ENCODE measurements at places on chromosomes 2 and 18. TPM values are rescaled to one million over a fixed set of nuclear protein-coding genes. Genes with fewer than 3 reads are reported as not detected.

The LIMS4 gene
- 1.5 TPM for total RNA-seq

The RAB27B gene
- total RNA-seq, result not detected

The DYSF gene
- 15.2 TPM for total RNA-seq

The PROM2 gene
- 0.05 TPM for total RNA-seq

The DSC1 gene
- total RNA-seq, result not detected

The GPR45 gene
- total RNA-seq, result 0.43 TPM

The EGR4 gene
- total RNA-seq, result not detected

The CCBE1 gene
- not detected for total RNA-seq

The CD8B gene
- not detected for total RNA-seq

The RAMP1 gene
- not detected for total RNA-seq

The GPR39 gene
- not detected for total RNA-seq

The CGREF1 gene
- total RNA-seq, result not detected

GRCh38 chr2:28895189-28895893 is 874 bp downstream of the WDR43 start:
- H3K4me1 ChIP-seq, result peaks cover 11% of the 10 kb centered on the region
- no peaks in the 10 kb centered on the region for H3K27me3 ChIP-seq
- peaks cover 12% of the 10 kb centered on the region for H3K36me3 ChIP-seq
- H3K4me3 ChIP-seq, result peak overlapping the region; percentile 99
- H3K27ac ChIP-seq, result peak overlapping the region; percentile 78

GRCh38 chr2:130251535-130251872 is 53.3 kb upstream of the TUBA3E start:
- H3K4me1 ChIP-seq, result 0 out of 2 replicates have a peak, but pooled peaks cover 4% of the 10 kb centered on the region
- H3K4me3 ChIP-seq, result no peak overlapping the region
- H3K36me3 ChIP-seq, result no peaks in the 10 kb centered on the region
- peak; percentile 78 for DNase-seq
- H3K27ac ChIP-seq, result no peak overlapping the region

GRCh38 chr2:40554665-40555294 is 102.9 kb upstream of the SLC8A1 start:
- H3K4me1 ChIP-seq, result no peaks in the 10 kb centered on the region
- no peaks in the 10 kb centered on the region for H3K36me3 ChIP-seq
- peak; percentile 74 for DNase-seq

DNA sequence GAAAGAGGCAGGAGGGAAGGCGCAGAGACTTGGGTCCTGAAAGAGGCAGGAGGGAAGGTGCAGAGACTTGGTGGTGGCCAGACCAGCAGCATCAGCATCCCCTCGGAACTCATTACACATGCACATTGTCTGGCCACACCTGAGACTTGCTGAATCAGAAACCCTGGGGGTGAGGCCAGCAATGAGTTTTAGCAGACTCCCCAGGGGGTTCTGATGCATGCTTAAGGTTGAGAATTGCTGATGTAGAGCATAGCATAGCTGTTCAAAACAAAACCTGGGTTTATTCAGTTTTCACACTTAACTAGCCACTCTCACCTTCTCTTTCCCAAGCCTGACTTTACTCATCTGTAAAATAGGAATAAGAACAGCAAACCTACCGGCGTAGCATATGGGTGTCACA is 122.9 kb downstream of the MRO start:
- H3K27me3 ChIP-seq, result no peaks in the 10 kb centered on the region
- DNase-seq, result no peak
- H3K4me3 ChIP-seq, result no peak overlapping the region
- H3K27ac ChIP-seq, result no peak overlapping the region
- H3K36me3 ChIP-seq, result no peaks in the 10 kb centered on the region

- no peaks in the 10 kb centered on the region for H3K36me3 ChIP-seq
- DNase-seq, result no peak
- H3K27me3 ChIP-seq, result no peaks in the 10 kb centered on the region
- H3K4me1 ChIP-seq, result no peaks in the 10 kb centered on the region
- H3K27ac ChIP-seq, result no peak overlapping the region
Observed at GRCh38 chr18:74420481-74420880, 36.6 kb downstream of the DIPK1C start.

- DNase-seq, result peak; percentile 78
- H3K4me3 ChIP-seq, result no peak overlapping the region
- H3K27me3 ChIP-seq, result no peaks in the 10 kb centered on the region
- H3K27ac ChIP-seq, result no peak overlapping the region
Observed at GRCh38 chr2:45964223-45964841, 312.9 kb downstream of the PRKCE start.

- H3K36me3 ChIP-seq, result no peaks in the 10 kb centered on the region
- H3K27ac ChIP-seq, result no peak overlapping the region
- no peak overlapping the region for H3K4me3 ChIP-seq
- no peaks in the 10 kb centered on the region for H3K27me3 ChIP-seq
- H3K4me1 ChIP-seq, result no peaks in the 10 kb centered on the region
Observed at GRCh38 chr2:118614841-118615271, 232.6 kb downstream of the EN1 start.

DNA sequence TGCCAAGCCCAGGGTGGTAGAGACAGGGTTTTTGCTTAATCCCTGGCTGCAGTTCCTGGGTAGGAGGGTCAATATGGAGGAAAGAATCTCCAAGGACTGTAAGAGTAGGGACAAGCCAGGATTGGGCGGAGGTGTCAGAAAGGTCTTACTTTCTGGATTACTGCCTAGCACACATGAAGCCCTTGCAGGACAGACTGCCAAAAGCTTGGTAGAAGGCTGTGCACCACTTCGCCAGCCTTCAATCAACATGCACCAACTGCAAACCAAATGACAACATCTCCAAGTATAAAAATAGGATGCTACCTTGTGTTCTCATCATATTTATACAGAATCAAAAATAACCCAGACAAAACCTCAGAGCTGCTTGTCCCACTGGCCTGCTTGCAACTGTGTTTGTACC is 3.7 kb downstream of the ZNF142 start:
- no peak overlapping the region for H3K4me3 ChIP-seq
- no peaks in the 10 kb centered on the region for H3K4me1 ChIP-seq
- DNase-seq, result no peak
- no peaks in the 10 kb centered on the region for H3K27me3 ChIP-seq
- no peak overlapping the region for H3K27ac ChIP-seq

DNA sequence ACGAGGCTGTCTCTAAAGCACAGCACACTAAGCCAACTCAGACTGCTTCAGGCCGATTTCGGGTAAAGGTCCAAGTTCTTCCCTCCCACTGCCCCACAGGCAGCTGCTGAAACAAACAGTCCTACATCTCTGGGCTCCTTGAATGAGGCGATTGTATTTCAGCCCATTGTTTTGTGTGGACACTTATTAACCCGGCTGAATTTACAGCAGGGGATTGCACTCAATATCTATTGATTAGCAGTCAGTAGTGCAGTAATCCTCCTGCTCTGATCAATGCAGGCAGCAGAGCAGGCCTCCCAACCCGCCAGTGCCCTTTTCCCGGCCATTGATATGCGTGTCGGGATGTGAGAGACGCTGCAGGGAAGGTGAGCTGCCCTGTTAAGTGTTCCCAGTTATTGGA is 330.1 kb downstream of the CMPK2 start:
- no peaks in the 10 kb centered on the region for H3K27me3 ChIP-seq
- no peak overlapping the region for H3K4me3 ChIP-seq
- H3K4me1 ChIP-seq, result peaks cover 22% of the 10 kb centered on the region
- peak; percentile 13 for DNase-seq

DNA sequence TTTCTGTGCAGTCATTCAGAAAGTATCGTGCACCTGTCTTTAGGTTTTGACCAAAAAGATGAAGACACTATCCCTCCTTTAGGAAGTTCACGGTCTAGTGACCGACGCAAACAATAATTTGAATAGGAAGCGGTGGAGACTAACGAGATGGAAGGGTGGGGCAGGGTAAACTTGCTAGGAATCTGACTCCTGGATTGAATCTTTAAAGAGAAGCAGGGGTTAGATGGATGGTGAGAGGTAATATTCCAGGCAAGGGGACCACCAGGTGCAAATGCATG is 651 bp upstream of the TXNL1 start:
- DNase-seq, result no peak
- H3K36me3 ChIP-seq, result no peaks in the 10 kb centered on the region
- peak overlapping the region; percentile 78 for H3K4me3 ChIP-seq
- H3K4me1 ChIP-seq, result no peaks in the 10 kb centered on the region
- H3K27me3 ChIP-seq, result no peaks in the 10 kb centered on the region
- peak overlapping the region; percentile 77 for H3K27ac ChIP-seq

GRCh38 chr2:172438741-172439508 is 11.5 kb downstream of the ITGA6 start:
- no peaks in the 10 kb centered on the region for H3K27me3 ChIP-seq
- H3K27ac ChIP-seq, result peak overlapping the region; percentile 89
- H3K36me3 ChIP-seq, result no peaks in the 10 kb centered on the region
- H3K4me3 ChIP-seq, result peak overlapping the region; percentile 16
- H3K4me1 ChIP-seq, result peaks cover 71% of the 10 kb centered on the region

- no peaks in the 10 kb centered on the region for H3K27me3 ChIP-seq
- H3K27ac ChIP-seq, result no peak overlapping the region
- DNase-seq, result no peak
- H3K36me3 ChIP-seq, result no peaks in the 10 kb centered on the region
- no peaks in the 10 kb centered on the region for H3K4me1 ChIP-seq
Observed at GRCh38 chr18:72999971-73000607, 132.3 kb upstream of the NETO1 start.

- DNase-seq, result no peak
- no peak overlapping the region for H3K27ac ChIP-seq
- no peak overlapping the region for H3K4me3 ChIP-seq
- H3K27me3 ChIP-seq, result no peaks in the 10 kb centered on the region
- no peaks in the 10 kb centered on the region for H3K36me3 ChIP-seq
Observed at GRCh38 chr2:190842606-190843104, 38.0 kb upstream of the GLS start.

DNA sequence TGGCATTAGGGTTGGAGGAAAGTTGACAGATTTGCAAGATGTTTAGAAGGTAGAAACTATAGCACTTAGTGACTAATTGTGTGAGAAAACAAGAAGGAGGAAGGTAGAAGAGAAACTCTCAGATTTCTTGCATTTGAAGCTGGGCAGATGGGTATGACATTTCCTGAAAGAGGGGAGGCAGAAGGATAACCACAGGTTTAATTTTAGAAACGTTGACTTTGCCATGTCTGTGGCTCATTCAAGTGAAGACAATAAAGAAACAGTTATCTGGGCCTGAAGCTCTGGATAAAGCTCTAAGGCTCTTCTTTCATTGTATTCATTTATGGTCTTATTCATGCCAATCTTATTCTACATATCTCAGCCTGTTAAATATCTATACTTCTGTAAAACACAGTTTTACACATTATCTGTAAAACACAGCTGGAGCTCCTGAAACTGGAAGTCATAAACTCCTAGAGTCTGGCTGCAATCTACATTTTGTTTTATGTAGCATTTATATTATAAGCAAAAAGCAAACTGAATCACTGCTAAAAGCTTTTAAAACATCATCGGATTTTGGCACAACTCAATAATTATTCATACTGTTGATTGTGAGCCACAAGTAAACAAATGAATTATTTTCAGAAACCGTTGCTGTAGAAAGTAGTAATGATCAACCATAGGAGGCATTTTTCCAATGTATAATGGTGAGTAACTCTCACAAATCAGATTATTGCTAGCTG is 138.5 kb downstream of the RIT2 start:
- no peak overlapping the region for H3K4me3 ChIP-seq
- no peak overlapping the region for H3K27ac ChIP-seq
- H3K27me3 ChIP-seq, result no peaks in the 10 kb centered on the region
- no peak for DNase-seq
- peaks cover 17% of the 10 kb centered on the region for H3K4me1 ChIP-seq

GRCh38 chr18:24928301-24928878 is 423.6 kb downstream of the ZNF521 start:
- no peaks in the 10 kb centered on the region for H3K27me3 ChIP-seq
- no peaks in the 10 kb centered on the region for H3K4me1 ChIP-seq
- H3K4me3 ChIP-seq, result no peak overlapping the region
- DNase-seq, result peak; percentile 13
- no peaks in the 10 kb centered on the region for H3K36me3 ChIP-seq
- H3K27ac ChIP-seq, result no peak overlapping the region

GRCh38 chr2:229572507-229573271 is 141.7 kb downstream of the DNER start:
- H3K27me3 ChIP-seq, result peaks cover 3% of the 10 kb centered on the region
- H3K36me3 ChIP-seq, result no peaks in the 10 kb centered on the region
- H3K4me3 ChIP-seq, result no peak overlapping the region
- DNase-seq, result no peak

GRCh38 chr2:31125918-31126695 is 12.1 kb downstream of the GALNT14 start:
- no peak overlapping the region for H3K27ac ChIP-seq
- H3K4me1 ChIP-seq, result no peaks in the 10 kb centered on the region
- DNase-seq, result no peak
- no peaks in the 10 kb centered on the region for H3K36me3 ChIP-seq

GRCh38 chr18:52963481-52963880 is 623.5 kb downstream of the DCC start:
- no peaks in the 10 kb centered on the region for H3K27me3 ChIP-seq
- H3K27ac ChIP-seq, result no peak overlapping the region
- H3K4me3 ChIP-seq, result no peak overlapping the region

- no peak overlapping the region for H3K27ac ChIP-seq
- H3K4me3 ChIP-seq, result no peak overlapping the region
- no peak for DNase-seq
Observed at GRCh38 chr2:115183144-115183543, 740.7 kb downstream of the DPP10 start.

DNA sequence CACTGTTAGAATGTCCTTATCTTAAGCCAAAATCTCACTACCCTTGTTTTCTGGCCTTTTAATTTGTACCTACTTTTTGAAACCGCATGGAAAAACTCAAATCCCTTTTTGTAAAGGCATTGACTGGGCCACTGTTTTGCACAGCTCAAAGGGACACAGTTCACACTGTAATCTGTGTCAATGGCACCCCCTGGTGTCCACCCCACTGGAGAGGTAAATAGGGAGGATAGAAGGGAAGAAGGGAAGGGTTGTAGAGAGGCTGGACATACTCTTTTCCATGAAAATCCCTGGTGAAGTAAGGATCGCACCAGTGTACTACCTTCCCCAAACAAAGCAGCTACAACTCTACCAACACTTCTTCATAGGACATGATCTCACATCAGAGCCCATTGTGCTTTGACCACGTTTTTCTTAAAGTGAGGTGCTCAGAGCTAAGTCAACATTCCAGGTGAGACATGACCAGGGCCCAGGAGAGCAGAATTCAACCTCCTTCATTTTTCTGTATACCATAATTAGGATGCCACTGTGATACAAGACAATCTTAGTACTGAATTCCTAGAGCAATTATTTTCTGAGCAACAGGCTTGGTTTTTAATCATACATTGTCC is 92.4 kb upstream of the RMDN2 start:
- DNase-seq, result peak; percentile 99
- no peaks in the 10 kb centered on the region for H3K36me3 ChIP-seq
- H3K4me1 ChIP-seq, result peaks cover 51% of the 10 kb centered on the region
- H3K27ac ChIP-seq, result peak overlapping the region; percentile 79
- no peaks in the 10 kb centered on the region for H3K27me3 ChIP-seq

GRCh38 chr2:208798698-208799097 is 392.1 kb downstream of the PTH2R start:
- no peaks in the 10 kb centered on the region for H3K27me3 ChIP-seq
- H3K4me3 ChIP-seq, result no peak overlapping the region
- H3K4me1 ChIP-seq, result no peaks in the 10 kb centered on the region

DNA sequence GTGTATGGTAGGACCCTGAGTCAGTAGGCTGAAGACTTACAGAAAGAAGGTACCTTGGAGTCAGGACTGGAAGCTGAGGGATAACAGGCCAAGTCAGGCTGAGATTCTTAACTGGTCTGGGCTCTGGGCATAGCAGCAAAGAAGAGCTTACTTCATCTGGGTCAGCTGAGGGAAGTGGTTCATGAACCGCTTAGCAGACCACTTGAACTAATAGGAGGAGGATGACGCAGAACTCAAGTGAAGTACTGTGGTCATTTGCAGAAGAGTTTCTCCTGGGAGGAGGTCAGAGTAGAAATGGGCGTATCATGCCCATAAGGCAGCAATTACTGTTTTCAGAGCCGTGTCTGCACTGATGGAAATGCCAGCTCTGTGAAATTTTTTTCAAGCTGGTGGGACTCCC is 164.5 kb downstream of the LCLAT1 start:
- no peaks in the 10 kb centered on the region for H3K4me1 ChIP-seq
- H3K4me3 ChIP-seq, result no peak overlapping the region
- H3K27me3 ChIP-seq, result no peaks in the 10 kb centered on the region
- H3K27ac ChIP-seq, result no peak overlapping the region
